ENCODE measurements at places on chromosomes 2 and 18. TPM values are rescaled to one million over a fixed set of nuclear protein-coding genes. Genes with fewer than 3 reads are reported as not detected.

The MRPS5 gene
- 33.7 TPM for total RNA-seq

The MC2R gene
- not detected for total RNA-seq

The HOXD9 gene
- 12.0 TPM for total RNA-seq

The ANAPC1 gene
- 25.1 TPM for total RNA-seq

The PXDN gene
- 85.8 TPM for total RNA-seq

The SKA1 gene
- total RNA-seq = 0.24 TPM

The CAPN13 gene
- not detected for total RNA-seq

The DSG1 gene
- total RNA-seq = not detected

The MERTK gene
- 34.2 TPM for total RNA-seq

The CFAP65 gene
- total RNA-seq = not detected

The SKOR2 gene
- not detected for total RNA-seq

The ZC3H6 gene
- total RNA-seq = 17.0 TPM

The MAPRE2 gene
- 38.7 TPM for total RNA-seq

DNA sequence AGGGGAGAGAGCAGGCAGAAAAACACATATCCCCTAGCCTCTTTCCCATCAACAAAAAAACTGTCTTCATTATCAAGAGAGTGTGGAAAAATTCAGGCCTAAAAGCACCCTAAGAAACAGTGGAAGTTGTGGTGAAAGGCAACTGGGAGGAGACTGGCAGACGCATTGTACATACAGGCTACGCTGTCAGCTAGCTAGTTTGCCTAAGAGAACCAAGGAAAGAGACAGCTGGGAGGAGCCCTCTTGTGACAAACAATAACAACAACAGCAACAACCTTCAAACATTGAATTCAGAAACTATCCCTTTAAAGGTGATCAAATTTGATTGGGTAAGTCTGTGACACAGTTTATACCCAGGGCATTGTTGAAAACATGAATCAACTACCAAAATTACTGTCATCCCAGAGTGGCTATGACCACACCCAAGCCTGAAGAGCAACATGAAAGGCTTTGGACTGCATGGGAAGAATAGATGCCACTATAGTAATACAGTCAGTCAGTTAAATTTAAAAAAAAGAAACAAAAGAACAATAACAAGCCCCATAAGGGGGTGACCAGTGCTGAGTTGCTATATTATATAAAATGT is 88.9 kb upstream of the CRIM1 start:
- no peak for DNase-seq

DNA sequence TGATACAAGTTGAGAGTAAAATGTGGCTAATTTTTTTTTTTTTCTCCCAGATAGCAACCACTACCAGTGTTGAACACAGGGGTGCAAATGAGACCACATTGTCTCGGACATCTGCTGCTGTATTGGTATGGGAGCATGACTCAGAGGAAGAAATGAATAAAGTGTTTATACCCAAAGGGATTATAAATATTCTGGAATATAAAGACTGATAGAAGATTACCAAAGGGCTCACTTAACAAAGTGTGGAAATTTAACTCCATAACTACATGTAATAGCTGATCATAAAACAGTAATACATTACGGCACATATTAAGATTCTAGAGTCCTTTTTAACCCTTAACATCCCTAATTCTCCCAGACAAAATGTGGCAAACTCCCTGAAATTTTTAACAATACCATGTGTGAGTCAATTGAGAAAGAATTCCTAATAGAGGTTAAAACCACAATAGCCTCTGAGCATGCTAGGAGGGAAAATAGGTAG is 1023.0 kb upstream of the ACVR2A start:
- DNase-seq = no peak

- DNase-seq = no peak
These were observed 55.2 kb downstream of the TMEM247 start for GRCh38 chr2:46534589-46534988.

- no peak for DNase-seq
These were observed 187.1 kb downstream of the TCF4 start for GRCh38 chr18:55400590-55401541.

GRCh38 chr2:68607837-68608236 is 35.5 kb upstream of the PROKR1 start:
- no peak for DNase-seq

- DNase-seq = no peak
These were observed 108.8 kb upstream of the PIEZO2 start for GRCh38 chr18:11258039-11258610.

DNA sequence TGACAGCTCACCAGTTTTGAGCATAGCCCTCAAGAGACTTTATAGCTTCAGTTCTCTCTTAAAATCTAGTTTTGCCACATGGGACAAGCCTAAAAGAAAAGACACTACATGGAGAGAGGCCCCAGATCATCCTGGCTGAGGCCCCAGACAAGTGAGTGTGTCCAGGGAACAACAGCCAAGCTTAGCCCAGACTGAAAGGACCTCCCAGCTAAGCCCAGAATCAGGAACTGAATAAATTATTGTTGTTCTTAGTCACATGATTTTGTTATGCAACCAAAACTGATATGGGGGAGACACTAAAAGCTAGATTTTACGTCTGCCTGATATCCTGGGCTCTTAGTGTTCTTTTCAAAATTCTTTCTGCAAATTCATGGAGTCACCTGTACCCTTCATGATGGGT is 29.3 kb upstream of the LBH start:
- DNase-seq = no peak

DNA sequence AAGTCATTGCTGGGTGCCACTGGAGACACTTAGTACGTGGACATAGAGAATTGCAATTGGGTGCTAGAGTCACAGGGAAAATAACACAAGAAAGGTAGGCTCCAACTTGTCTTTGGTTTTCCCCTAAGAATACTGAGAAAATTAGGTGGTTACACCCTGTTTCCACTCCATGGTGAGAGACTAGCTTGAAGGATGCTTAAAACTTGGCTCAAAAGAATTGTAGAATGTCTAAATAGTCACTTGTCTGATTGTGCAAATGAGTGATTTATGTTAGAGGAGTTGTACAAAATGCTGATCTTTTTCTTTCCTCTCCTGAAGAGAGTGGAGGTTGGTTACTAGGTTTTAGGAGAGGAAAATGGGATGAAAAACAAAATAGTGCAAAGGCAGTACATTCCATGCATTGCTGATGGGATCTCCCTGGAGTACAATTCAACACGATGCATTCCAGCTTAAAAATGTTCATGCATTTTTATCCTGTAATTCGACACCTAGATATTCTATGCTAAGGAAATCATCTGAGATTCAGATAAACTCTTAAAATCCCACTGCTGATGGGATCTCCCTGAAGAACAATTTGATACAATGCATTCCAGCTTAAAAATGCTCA is 2.2 kb upstream of the SERPINB12 start:
- no peak for DNase-seq

GRCh38 chr18:27005589-27005988 is 140.1 kb upstream of the AQP4 start:
- no peak for DNase-seq

DNA sequence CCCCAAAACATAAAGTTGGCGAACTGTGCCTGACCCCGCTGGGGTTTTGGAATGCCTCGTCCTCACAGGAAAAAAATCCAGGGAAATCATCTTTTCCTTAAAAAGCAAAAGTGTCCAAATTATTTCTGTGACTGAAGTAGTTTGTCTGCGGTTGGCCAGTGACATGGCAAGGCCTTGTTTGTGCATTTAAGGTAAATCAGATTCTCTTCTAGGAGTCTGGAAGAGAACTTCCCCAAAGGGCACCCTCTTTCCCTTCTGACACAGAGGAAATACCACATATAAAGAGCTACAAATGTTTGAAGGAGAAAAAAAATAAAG is 737 bp upstream of the CYB5A start:
- no peak for DNase-seq

DNA sequence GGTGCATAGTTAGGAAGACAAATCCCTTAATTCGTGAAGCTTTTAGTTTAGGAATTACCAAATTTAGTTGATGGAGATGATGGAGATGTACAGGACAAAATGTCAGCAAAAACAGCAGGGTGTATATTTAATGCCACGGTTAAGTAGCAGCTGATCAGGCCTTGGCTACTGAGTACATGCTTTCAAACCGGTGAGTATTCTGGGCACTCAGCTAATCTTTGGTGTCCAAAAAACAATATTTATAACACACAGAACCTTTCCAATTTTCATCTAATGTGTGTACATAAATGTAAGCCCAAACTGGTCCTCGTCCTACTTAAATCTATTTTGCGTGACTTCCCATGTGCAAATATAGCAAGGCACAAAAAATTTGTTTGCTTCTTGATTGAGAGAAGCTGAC is 703.4 kb upstream of the LINC00305 start:
- no peak for DNase-seq

DNA sequence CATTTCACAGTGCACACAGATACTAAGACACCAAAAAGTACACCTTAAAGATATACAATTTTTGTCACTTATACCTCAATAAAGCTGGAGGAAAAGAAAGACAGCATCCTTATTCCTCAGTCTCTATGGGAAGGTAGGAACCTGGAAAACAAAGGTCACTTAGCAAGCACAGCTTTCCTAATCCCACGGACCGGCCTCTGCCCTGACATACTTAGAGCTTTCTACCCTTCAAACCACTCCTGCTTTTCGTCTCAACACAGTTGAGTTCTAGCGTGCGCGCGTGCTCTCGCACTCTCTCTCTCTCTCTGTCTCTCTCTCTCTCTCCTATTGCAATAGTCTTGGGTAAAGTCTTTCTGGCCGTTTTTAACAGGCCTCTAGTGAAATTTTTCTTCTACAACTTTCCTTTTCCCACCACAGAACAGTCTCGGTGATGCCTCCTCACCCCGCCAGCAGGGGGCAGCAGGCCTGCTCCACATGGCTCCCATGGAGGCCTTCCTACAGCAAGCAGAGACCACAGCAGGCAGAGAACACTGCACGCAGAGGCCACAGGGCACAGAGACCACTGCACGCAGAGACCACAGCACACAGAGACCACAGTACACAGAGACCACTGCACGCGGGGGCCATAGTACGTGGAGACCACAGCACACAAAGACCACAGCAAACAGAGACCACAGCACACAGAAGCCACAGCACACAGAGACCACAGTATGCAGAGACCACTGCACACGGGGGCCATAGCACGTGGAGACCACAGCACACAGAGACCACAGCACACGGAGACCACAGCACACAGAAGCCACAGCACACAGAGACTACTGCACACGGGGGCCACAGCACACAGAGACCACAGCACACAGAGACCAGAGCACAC is 106.9 kb downstream of the FBXO15 start:
- DNase-seq = no peak

- no peak for DNase-seq
These were observed 78.4 kb downstream of the TMEM247 start for GRCh38 chr2:46557788-46558187.

DNA sequence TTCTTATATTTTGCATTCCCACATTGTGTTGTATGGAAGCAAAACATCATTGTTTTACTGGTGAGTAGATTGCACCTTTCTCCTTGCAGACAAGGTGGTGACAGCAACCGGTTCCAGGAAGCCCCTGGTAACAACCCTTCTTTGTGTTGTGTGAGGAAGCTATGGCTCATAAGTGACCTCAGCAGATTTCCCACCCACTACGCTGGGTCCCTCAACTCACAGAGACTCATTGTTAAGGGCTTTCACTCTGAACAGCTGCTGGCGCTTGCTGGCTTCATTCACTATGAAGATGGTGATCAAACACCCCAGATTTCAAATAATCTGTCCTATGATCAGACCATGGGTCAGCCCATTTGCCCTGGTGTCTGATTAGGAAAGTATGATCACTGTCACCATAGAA is 53.4 kb downstream of the WIPF1 start:
- DNase-seq = no peak

- no peak for DNase-seq
These were observed 10.2 kb downstream of the NEDD4L start for GRCh38 chr18:58054041-58054781.

- DNase-seq = no peak
These were observed 305.1 kb upstream of the SPRED2 start for GRCh38 chr2:65737452-65738011.

DNA sequence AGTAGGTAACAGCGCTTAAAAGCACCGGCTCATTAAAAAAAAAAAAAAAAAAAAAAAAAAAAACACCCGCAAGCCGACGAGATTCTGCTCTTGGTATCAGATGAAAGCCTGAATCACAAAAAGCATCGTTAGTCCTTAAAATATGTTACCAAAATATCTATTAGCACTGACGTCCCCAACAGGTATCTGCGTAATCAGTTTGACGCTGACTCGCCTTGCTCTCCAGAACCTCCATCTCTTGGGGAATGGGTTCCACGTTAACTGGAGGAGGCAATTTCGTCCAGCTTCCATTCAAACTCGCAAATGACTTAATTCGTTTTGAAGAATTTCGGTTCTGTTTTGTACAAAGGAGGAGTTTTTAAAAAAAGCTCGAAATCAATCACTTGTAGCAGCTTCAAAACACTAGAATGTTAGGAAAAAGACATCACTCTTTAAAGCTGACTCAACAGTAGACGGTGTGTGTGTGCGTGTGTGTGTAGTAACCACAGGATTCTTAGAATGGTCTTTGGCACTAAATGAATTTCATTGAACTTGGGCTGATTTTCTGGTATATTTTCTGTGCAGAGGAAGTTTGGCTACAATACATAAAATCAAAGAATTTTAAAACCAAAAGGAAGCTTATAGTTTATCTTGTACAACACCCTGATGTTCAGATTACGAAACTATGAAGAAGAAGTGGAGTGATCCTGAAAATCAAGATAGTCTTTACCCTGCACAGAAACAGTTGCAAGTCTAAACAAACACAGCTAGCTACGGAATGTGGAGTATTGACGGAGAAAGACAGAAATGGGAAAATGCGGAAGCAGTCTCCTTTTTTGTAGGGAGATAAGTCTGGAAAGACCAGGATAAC is 1.1 kb upstream of the PGAP1 start:
- no peak for DNase-seq

GRCh38 chr2:113246606-113247005 is 32.1 kb downstream of the PAX8 start:
- no peak for DNase-seq

DNA sequence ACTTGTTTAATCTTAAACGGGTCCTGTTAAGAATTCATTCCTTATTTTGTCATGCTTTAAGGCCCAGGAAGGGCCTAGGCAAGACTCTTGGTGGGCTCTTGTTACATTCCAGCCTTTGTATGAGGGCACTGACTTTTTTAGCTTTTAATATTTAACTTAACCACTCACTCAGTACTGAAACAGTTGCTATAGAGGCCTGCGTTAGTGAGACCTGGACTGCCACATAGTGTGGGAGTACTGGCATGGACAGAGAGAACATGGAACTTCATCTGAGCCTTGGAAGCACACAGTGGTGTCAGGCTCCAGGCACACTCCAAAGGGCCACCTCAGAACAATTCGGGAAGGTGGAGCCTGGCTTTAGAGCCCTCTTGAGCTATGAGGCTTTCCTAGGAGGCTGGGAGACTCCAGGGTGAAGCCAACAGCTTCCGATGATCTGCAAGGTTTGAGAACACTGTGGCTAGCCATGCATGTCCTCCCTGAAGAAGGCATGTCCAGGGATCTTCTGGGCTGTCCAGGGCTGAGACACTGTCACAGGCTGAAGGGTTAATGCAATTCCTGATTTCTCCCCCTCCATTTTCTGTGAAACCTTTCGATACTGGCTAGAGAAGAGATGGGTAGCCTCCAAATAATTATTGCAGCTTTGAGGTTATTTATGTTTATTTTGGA is 155.4 kb upstream of the ACAA2 start:
- DNase-seq = no peak

Data from posterior vena cava (tissue), 2 donors.